ENCODE measurements at places on chromosomes 12 and 14.

DNA sequence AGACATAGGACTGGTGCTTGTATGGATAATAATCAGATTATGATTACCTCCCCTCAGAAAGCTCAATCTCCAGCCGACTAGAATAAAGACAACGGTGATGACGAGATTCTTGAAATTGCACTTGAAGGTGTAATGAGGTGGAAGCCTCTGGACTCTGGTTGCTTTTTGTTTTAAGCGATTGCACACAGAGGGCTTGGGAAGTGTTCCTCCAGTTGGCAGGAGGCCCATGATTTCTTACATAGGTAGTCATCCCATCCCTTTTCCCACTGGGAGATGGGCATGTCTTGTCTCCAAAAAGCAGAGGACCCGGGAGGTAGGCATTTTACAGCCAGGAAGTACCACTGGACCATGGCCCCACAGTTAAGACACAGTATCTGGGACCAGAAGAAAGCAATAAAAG, 165.7 kb upstream of the FKBP4 start:
- no peak for DNase-seq

GRCh38 chr14:22152903-22153302, 436.1 kb downstream of the DAD1 start:
- DNase-seq = no peak

DNA sequence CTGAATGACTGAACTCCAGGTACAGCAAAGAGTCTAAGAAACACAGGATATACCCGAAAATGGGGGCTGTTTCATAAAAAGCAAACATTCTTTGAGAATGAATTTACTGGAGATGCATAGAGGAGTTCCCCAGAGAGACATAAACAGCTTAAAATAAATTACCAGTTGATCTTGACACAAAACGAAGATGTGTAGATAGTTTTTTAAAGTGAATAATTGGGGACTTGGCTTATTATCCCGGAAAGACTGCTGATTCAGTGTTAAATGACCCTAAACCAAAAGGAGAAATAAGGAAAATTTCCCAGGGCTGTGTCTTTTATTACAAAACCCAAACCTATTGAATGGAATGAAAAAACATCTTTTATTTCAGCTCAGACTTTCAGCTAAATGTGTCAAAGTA, 1052.8 kb upstream of the TMEM132C start:
- no peak for DNase-seq

GRCh38 chr12:98582093-98582492, 11.4 kb upstream of the SLC25A3 start:
- DNase-seq = peak; percentile 34

DNA sequence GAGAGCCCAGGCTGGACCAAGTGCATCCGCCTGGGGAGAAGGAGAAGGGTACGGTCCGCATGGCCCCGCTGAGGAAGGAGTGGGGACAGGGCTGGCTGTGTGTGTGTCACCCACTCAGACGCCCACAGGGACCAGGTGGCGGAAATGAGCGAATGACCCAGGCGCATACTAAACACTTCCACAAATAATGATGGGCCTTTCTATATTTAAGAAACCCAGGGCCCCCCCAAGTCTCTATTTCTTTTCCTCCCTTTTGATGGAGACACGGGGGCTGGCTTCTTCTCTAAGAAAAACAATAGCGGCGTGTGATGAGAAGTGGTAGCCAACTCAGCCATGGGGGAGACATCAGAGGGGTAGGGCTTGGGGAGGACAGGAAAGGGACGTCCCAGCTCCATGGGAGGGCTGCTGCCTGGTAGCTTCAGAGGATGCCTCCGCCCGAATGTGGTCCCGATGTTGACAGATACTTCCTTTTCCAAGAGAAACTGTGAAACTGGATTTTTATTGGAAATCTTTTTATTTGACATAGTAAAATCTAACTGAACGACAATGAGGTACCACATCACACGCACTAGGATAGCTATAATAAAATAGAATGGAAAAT, 6.3 kb upstream of the MAP1LC3B2 start:
- no peak for DNase-seq

DNA sequence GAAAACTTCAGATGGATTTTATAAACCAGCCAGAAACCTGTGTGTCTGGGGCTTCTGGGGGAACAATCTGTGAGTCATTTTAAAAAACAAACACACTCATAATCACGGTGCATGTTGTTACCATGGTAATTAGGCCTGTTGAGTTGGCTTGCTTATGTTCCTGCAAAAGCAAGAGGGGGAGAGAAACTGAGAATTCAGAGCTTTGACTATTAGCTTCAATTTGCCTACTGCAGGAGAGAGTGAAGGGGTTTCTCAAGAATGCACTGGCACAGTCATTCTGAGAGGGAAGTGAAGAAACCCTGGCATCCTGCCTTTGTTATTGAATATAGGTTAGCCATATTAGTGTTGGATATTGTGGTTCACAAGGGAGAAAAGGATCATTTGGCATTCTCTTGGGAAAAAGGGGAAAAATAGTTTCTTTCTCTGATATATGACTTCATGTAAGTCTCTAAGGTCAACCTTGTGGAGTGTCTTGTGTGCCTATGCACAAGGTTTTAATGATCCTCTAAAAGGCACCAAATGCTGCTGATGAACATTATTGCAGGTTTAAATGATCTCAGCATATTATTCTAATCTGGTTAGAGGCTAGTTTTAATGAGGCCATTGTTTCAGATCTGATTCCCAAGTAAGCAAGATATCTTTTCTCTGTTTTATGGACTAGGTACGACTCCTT, 12.9 kb downstream of the GNG2 start:
- DNase-seq = peak; percentile 98

Data from iris pigment epithelial cell (primary cell).